ENCODE measurements at places on chromosomes 16 and 17.

GRCh38 chr16:15608398-15609285 is 34.3 kb downstream of the MARF1 start:
- DNase-seq: no peak

DNA sequence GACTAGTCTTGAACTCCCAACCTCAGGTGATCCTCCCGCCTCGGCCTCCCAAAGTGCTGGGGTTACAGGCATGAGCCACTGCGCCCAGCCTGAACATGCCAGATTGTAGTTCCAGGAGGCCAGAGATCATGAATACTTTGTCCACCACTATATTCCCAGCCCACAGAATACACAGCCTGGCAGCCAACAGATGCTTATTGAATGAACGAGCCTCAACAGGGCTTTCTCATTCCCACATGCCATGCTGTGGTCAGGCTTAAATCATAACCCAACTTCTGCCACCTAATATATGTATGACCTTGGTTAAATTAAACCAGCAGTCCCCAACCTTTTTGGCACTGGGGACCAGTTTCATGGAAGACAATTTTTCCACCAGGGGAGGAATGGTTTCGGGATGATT is 3.1 kb upstream of the TMEM219 start:
- DNase-seq: no peak

DNA sequence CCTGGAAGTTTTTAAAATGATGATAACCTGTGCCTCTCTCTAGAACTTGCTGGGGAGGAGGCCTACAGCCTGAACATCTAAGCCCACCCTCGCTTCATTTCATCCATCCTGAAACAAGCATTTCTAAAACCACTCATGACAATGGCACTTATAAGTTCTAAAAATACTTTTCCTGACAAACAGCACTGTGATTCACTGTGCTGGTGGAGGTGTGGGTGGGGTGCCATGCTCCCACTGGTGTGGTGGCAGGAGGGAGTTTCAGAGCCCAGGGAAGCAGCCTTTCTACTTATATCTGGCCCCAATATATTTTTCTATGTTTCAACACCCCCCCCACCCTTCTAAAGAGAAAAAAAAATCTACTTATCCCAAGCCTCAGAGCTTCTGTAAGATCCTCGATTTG is 52.6 kb downstream of the RAB11FIP4 start:
- no peak for DNase-seq

- no peak for DNase-seq
Observed at GRCh38 chr17:72359274-72359673, 238.5 kb downstream of the SOX9 start.

DNA sequence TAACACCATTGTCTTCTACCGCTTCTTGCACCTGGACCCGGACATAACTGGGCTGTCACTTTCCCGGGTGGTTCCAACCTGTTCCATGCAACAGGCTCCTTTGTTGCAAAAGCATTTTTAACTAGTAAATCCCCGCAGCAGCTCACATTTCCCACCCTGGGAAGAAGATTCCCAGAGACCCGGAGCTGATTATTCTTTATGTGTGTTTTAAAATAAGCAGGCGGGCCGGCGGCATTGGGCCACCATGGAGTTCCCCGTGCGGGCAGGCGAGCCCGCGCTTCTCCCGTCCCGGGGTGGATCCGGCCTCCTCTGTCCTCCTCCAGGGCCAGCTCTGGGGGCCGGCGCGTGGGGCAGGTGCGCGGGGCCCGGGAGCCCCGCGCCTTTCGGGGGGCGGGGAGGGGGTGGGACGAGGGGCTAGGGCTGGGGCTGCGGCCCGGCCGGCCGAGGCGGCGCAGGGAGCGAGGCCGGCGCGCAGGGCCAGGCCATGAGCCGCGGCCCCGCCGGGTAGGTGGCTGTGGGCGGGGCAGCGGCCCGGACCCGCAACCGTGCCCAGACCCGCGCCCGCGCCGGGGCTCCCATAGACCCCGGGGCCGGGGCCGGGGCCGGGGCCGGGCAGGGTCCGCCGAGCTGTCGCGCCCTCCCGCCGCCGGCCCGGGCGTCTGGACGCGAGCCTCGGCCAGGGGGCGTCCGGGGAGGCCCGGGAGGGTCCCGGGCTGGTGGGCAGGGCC is 1.7 kb downstream of the CRAMP1 start:
- peak; percentile 63 for DNase-seq

DNA sequence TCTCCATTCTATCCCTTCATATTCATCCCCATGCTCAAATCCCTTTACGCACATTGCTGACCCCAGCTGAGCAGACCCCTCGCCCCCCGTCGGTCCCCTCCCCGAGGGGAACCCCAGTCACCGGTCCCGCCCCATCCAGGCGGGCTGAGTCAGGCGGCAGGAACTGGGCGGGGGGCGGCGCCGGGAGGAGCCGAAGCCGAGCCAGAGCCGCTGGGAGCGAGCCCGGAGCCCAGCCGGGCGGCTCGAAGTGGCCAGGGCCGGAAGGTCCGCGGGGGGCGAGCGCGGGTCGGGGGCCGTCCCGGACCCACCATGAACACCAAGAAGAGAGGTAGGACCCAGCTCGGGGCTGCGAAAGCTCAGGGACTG is 8.6 kb downstream of the RIPOR1 start:
- peak; percentile 68 for DNase-seq

DNA sequence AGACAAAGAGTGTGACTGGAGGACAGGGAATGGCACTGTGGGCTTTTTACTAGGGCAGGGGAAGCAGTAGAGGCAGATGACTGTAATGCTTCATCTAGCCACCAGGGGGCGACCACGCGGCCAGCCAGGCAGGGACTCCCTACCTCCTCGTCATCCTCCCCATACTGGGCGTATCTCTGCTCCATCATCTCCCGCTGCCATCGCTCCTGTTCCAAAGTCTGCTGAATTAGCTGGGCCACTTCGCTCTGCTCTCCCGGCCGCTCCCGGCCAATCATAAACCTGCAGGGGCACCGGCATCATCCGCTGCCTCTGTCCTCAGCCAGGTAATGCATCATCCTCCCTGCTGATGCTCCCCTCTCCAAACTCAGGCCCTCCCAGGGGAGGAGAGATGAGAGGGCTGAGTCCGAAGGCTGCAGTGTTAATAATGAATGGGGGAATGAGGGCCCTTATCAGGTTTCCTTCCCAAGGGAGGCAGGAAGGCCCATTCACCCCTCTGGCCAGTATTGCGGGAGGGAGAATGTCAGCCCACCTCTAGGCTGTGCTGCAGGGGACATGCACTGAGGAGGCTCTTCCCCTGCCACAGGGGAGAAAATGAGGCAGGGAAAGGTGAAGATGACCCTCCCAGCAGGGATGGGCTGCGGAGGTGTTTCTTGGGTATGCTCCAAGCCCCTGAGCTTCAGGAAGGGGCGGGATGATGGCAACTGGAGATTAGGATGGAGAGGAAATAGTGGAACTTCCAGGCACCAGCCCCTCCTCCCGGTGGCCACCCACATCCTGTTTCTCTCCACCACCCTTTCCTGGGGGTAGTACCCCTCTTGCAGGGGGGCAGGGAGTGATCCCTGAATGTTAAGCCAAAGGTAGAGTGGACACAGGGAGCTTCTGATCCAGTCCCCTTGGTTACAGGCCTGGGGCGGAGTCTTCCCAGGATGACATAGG is 10.3 kb upstream of the SAMD14 start:
- peak; percentile 75 for DNase-seq

DNA sequence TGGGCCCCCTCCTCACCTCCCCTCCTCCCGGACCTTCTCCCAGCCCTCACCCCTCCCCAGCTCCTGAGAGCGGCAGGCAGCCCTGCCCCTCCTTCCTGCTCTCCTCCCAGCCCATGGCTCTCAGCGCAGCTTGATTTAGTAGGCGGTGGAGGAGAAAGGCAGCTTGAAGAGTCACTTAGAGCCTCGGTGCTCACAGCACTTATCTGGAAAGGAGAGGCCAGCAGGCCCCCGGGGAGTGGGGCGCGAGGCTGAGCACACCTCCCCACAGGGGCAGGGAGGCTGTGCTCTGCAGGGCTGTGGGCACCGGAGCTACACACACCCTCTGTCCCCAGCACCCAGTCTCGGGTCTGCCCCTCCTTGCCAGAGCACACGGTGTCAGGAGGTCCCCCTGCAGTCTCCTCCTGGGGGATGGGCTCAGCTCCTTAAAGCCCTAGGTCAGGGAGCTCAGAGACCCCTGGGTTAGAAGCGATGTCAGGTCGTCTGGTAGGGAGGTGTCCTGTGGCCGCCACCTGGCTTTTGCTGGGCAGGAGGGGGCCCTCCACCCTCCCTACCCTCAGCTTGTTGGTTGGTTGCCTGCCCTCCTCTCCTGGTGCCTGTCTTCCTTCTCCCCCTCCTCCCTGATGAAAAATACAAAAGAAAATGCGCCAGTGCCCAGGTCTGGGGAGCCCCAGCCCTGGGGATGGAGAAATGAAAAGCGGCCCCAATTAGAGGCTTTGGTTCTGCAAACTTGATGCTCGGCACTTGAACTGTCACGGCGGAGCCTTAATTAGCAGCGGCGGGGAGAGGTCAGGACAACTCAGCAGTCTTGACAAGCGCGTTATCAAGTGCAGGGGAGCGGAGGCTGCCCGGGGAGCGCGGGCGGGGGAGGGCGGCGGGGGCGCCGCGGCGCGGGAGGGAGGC is 151.1 kb upstream of the GSE1 start:
- no peak for DNase-seq

Measured in suppressor macrophage treated with lipopolysaccharide for 4 hours (primary cell).